Stimulated activated CD4-positive, alpha-beta T cell treated with anti-CD3 and anti-CD28 coated beads, Interleukin-1b, Interleukin-23, amount 100 ng/mL, for 1 hour (primary cell): ENCODE measurements at places on chromosomes 4 and X.

DNA sequence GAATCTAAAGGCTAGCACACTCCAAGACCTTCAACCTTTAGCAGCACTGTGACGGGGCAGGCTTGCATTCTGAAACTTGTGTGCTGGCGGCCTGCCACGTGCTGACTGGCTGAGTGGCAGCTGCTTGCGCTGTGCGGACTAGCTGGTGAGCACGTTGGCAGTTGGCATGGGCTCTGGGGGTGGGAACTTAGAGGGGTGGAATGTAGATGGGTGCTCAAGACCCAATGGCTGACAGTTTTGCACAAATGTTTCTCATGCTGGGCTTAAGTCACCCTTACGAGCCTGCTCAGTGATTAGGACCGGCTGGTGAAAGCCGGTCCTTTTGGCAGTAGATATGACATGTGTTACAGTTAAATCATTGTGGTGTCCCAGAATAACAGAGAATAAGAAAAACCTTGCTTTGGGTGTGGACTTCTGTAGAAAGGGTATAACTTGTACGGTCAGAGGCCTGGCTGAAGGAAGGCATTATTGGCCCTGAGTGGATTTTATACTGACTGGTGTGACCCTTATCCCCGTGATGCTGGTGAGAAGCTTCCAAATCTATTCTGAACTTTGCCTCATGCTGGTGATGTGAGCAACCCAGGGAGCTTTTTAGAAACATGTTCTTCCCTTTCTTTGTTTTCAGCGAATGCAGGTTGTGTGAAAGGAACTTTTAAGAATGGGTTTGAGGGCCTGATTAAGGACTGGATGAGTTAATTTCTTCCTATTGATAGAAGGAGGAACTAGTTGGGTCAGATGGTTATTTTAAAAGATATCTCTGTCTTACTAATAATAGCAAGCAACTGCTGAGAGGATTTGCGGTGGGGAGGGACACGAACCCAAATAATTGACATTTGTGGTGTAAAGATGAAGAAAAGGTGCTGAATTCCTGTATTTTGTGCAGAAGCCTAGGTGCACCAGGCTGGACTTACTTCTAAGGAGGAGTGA is 107.4 kb upstream of the SLC4A4 start:
- DNase-seq: no peak

DNA sequence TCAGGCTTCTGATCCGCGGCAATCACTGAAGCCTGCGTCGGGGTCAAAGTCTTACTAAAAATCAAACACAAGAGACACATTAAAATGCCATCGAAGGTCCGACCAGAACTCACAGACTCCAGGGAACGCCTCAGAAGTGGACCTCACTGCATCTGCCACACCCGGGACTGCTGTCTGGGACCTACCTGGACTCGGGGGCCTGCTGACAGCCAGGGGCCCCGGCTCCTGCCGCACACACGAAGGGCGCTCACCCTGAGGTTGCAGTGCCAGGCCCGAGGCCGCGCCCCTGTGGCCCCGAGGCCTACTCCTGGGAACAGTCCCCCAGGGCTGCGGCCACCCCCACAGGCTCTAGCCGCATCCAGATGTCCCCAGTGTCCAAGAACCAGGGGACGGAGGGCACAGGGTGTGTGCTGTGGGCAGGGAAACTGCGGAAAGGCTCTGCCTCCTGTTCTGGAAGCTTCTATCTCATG is 7.4 kb downstream of the CTBP1 start:
- DNase-seq: no peak

GRCh38 chr4:40831146-40831907 is 81.6 kb downstream of the NSUN7 start:
- no peak for DNase-seq

DNA sequence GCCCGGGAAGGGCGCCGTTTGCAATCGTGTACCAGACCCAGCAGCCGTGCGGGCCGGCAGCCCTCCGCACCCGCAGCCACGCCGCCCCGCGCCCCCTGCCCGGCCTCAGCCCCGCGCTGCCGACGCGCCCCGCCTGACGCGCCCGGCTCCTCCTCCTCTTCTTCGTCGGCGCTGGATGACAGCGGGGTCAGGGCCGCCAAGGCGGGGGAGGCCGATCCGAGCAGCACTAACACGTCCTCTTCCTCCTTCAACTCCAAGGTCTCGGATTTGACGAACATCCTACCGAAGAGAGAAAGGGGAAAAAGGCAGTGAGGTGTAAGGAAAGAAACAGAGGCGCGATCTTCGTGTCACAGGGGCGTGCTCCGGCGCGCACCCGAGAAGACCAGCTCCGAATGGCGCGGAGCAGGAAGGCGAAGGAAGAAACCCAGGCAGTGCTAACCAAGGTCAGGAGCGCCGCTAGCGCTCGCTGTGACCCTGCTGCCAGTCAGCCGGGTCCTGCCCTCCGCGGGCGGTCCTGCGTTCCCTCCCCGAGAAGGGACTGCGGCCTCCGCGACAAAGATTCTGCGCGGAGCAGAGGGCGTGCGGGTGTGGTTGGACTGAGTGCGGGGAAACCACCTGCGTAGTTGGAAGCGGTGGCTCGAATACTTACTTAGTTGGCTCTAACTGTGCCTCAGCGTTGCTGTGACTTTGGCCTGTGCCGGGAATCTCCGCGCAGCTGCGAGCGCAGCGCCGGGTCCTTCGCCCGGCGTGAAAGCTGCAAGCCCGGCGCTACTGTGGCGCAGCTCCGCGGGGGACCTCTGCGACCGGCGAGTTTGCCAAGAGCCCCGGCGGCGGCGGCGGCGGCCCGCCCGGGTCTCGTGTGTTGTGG is 548 bp downstream of the NEUROG2 start:
- no peak for DNase-seq

DNA sequence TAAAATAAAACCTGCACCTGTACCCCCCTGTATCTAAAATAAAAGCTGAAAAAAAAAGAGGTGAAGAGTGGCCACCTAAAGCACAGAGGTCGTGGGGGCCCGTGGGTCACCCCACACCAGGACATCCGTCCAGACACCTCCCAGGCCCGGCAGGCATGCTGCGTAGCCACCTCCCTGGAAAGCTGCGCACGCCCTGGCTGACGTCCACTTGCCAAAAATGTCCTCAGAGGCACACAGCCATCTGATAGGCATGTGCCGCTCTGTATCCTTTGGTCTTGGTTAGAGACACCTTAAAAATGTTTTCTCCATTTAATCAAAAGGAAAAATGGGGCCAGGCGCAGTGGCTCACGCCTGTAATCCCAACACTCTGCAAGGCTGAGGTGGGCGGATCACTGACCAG is 17.7 kb downstream of the FAM53A start:
- DNase-seq: no peak

GRCh38 chr4:5827108-5828004 is 65.5 kb downstream of the CRMP1 start:
- no peak for DNase-seq

- no peak for DNase-seq
These were observed 3.6 kb upstream of the STBD1 start for GRCh38 chr4:76302826-76303438.

DNA sequence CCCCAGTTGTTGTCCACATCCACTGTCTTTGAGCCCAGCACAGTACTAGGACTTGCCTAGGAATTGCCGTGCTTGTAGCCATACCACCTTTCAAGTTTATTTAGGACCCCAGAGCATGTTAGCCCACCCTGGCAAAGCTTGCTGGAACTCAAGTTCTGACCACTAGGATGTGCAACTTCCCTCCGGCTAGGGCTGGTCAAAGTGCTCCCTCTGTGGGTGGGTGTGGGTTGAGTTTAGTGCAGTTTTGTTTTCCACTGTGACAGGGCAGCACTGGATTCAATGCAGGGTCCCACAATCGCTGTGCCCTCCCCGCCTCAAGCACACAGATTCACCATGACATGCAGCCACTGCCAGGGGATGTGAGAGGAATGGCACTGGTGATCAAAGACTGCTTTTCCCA is 96.0 kb downstream of the RASGEF1B start:
- no peak for DNase-seq

DNA sequence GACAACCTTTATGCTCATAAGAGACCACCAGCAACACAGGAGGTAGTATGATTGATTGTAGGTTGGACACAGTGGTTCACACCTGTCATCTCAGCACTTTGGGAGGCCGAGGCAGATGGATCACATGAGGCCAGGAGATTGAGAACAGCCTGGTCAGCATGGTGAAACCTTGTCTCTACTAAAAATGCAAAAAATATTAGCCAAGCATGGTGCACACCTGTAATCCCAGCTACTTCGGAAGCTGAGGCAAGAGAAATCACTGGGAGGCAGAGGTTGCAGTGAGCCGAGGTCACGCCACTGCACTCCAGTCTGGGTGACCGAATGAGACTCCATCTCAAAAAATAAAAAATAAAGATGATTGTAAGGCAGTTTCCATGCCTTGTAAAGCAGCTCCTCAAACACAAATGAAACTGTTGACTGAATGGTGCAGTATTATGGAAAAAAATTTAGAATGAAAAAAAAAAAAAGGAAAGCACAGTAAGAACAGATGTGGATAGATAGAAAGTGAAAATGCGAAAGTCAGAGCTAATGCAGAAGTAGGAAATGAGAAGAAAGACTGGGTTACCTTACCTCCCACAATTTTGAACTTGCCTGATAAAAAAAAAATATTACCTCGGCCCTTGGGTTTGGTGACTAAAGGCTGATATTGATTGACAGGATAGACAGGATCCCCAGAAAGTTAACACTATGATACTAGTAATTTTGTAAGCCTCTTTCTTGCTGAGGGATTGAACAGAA is 249.2 kb upstream of the TRAM1L1 start:
- no peak for DNase-seq

- no peak for DNase-seq
These were observed 150.0 kb downstream of the PPP3CA start for GRCh38 chr4:101197350-101197749.

- no peak for DNase-seq
These were observed 587 bp downstream of the TIMM8A start for GRCh38 chrX:101347859-101348451.

DNA sequence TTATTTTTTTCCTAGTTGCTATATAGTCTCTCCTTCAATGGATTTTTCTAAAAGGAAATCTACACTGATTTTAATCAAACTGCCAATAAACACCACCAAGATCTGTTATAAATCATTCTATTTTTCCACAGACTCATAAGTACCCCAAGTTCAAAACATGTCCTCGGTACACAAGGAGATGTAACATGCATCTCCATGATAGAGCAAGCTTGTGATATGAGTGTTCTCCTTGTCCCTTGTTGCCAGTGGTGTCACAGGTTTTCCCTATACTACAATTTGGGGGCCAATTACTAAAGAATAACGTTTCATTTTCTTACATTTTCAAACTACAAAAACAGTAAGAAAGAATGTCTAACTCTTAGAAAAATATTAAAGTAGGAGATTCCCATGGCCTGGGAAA is 491 bp downstream of the ARHGEF6 start:
- DNase-seq: no peak

DNA sequence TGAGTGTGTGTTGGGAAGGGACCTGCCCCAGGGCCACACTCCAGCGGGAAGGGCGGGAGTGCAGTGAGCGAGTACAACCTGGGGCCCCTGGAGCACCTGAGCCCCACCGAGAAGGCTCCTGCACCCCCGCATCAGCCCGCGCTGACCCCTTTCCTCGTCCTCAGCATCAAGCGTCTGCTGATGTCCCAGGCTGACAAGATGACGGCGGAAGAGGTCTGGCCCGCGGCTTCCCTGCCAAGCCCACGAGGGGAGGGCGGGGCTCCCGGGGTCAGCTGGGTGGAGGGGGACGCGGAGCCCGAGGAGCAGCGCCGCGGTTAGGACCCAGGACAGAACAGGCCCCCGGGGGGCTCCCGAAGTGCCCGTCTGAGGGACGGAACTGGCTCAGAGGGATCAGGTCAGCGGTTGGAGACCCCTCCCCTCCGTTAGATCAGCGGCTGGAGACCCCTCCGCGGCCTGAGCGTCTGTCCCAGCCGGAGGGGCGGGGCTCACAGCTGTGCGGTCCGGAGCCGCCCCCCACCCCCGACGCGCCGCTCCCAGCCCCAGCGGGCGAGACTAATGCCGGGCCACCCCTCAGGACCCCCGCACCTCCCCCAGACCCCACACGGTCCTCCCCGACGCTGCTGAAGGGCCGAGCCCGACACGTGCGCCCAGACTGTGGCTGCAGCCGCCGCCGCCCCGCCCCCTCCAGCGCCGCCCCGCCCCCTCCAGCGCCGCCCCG is 6.7 kb downstream of the MYL5 start:
- no peak for DNase-seq

DNA sequence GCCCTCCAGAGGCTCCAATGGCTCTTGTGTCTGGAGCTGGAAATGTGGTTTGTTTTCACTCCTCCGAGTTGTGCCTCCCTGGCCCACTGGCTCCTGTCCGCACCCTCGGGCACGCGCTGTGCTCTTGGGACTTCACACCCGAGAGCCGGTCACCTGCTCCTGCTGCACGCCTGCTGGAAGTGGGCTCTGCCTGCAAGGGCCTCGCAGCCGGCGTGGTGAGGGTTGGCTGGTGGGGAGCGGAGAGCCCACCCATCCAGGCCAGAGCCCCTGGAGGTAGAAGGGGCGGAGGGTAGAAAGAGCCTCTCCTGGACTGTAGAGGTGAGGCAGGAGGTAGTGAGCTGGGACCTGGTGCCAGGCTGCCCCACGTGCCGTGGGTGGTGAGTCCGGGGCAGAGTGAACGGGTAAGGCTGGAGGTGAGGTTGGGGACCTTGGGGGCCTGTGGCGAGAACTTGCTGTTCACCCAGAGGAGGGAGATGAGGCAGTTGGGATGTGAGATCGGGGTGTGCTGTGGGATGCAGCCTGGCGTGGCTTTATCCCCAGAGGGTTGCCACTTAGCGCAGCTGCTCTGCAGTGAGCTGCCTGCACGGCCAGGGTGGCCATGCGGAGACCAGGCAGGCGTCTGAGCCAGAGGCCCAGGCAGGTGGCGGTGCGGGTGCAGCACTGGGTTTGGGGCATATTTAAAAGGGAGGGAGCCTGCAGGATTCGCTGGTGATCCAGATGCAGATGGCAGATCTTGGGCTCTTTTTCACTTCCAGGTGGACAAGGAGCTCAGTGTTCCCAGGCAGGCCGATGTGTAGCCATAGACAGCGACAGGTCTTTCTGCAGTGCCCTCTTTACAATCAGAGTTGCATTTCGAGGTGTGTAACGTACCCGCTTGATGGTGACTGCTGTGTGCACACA is 48.8 kb downstream of the PCGF3 start:
- DNase-seq: no peak

DNA sequence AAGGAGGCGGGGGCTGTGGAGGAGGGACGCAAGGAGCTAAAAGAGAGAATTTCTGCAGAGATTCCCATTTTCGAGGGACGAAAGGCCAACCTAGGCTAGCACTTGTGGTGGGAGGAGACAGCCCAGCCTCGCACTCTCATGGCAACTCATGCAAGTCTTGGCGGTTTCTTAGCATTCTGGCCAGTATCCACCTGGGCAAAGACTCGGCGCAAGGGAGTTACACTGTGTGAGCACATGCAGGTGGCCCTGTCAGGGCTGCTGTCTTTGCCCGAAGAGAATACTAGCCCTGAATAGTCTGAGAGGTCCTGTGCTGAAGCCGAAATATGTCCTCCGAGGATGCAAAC is 15.5 kb downstream of the MCF2 start:
- no peak for DNase-seq

DNA sequence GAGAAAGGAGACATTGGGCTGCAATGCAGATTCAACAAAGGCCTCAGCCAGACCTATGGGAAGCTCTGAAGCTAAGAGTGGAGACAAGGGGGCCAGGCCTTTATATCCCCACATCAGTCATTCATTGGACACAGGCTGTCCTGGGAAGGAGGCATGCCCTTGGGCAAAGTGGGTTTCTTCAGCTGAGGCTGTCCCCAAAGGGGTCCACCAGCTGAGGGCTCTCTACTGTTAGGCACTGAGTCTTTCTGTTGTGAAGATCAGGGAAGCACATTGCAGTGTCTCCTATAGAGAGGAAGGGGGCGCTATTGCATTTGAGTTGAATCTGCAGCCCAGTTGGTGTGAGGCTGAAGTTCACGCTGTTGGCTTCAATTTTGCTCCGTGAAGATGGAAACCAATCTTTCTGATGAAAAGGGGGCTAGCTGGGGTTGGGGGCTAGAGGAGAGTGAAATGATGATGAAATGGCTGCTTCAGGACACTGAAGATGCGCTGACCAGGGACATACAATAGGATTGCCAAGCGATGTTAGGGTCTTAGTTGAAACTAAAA is 48.0 kb downstream of the SLC25A5 start:
- DNase-seq: no peak
